Activated naive CD4-positive, alpha-beta T cell (primary cell): ENCODE measurements at places on chromosomes 12 and 14.

- no peak for DNase-seq
Observed at GRCh38 chr12:96193725-96194575, at the start of gene ELK3. TSS of gene ELK3 (plus strand) at chr12:96194375.

DNA sequence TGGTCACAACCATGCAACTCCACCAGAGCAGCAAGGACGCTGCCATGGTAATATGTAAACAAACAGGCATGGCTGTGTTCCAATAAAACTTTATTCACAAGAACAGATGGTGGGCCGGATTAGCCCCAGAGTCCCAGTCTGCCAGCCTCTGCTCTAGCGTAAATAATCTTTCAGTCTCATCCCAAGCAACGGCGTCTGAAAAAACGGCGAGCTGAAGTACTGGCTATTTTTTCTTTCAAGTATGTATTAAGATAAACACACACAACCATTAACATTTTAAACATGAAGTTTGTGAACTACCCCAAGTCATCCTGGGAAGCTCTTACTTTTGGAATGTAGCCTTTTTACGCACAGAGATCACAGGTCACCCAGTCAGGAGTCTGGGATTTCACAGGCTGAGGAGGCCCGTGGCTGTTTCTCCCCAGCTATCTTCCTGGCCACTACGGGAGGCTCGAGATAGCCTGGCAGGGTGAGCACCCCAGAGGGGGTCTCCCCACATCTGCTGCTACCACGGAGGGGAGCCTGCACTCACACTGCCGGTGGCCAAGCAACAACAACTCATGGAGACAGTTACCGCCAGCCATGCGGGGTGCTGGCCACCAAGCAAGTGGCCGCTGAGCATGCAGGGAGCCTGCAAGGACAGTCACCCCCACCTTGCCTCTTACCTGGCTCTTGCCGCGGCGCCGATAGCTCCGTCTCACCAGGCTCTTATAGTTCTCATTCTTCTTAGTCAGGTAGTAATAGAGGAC is 124.6 kb downstream of the RFLNA start:
- no peak for DNase-seq

DNA sequence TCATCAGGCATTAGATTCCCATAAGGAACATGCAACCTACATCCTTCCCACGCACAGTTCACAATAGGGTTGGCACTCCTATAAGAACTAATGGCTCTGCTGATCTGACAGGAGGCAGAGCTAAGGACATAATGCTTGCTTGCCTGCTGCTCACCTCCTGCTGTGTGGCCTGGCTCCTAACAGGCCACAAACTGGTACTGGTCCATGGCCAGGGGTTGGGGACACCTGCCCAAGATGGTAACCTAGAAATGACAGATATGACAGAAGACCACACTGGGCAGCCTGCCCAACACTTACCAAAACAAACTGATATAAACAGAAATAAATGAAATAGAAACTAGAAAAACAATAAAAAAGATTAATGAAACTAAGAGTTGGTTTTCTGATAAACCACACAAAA is 325.6 kb downstream of the SEC23A start:
- DNase-seq, result no peak

- DNase-seq, result no peak
Observed at GRCh38 chr12:45599196-45599595, 130.3 kb upstream of the ARID2 start.

DNA sequence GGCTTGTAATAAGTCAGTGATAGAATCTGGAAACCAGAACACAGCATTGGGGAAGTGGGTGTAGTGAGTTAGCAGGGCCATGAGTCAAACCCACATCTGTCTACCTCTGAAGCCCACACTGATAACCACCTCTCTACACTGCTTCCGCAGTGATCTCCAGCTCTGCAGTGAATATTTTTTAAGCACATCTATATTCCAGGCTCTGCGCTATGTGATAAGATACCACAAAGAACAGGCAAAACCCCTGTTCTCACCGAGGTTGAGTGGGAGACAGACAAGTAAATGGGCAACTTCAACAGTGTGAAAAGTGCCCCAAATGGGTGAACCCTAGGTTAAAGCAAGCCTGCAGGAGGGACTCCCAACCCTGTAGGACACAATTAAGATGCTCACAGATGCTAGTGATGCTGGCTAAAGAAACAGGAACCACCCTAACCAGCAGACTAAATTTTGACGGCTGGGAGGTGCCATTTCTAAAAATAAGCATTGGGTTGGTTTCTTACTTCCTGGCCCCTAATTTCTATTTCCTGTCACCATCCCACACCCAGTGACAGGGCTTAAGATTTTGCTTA is 375.0 kb downstream of the DPF3 start:
- DNase-seq, result no peak

DNA sequence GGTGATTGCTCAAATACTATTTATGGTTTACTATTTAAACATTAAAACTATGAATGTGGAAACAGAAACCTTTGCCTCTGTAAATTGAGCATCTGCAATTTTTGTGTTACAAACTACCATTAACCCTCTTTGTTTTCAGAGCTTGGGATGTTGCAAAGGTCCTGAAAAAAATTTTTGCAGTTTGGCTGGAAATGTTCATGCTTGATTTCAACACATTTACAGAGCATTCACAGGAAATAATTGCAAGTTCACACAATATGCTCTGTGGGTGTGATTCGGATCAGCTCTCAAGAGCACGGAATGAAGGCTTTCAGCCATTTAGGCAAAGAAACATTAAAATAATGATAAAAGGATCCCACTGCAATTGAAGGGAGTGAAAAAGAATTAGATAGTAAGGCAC is 232.9 kb downstream of the ATP23 start:
- no peak for DNase-seq

DNA sequence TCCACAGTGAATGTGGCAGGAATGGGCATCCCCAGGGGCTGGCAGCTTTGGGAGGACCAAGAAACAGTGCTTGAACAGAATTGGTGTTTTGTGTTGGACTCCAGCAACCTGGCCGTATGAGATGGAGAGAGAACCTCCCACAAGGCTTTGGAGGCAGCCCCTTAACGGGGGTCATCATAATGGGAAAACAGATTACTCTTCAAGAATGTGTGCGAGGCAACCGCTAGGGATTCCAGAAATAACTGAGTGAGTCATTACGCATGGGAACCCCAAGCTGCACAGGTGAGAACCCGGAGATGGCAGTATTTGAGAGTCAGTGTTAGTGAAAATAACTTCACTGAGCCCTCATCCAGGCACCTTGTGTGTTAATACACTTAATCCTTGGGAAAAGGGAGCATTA is 567.8 kb upstream of the TBX3 start:
- no peak for DNase-seq

DNA sequence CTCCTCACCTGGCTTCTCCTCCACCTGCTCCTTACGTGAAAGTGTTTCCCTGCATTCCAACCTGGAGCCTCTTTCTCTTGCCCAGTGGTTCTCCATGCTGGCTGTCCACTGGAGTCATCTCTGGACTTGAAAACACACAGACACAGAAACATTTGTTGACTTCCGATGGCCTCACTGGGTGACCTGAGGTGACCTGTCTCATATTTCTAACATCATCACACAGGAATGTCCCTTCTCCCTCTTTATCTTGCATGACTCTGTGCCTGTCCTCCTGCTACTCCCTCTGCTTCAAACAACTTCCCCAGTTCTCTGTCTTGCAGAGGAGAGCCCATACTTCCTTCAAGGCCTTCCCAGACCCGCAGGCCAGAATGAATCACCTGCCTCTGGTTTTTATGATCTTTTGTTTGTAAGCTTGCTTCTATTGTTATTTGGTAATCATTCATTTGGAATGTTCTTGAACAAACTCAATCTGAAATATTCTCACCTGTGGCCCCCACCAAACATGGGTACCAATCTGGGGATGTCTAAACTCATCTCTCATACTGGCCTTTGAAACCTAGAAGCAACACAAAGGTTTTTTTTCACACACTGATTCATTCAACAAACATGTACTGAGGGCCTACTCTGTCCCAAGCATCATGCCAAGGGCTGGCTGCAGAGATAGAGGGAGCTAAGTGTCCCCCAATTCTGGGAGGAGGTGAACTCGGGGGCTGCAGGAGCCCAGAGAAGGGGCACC is 9.7 kb upstream of the RIN3 start:
- no peak for DNase-seq

GRCh38 chr14:35878272-35879150 is 52.4 kb downstream of the BRMS1L start:
- DNase-seq, result no peak

DNA sequence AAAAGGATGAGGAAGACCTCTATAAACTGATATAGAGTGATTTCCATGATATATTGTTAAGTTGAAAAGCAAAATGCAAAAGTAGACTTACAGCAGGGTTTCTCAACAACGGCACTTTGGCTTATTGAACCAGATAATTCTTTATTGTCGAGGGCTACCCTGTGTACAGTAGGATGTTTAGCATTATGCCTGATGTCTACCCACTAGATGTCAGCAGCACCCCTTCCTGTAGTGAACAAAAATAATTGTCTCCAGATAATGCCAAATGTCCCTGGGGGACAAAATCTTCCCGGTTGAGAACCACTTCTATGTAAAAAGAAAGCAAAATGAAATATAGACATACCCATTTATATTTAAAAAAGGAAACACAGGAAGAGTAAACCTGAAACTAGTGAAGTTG is 32.4 kb downstream of the ABCD2 start:
- no peak for DNase-seq

GRCh38 chr14:48373981-48374380 is 698.6 kb upstream of the MDGA2 start:
- DNase-seq, result no peak

- DNase-seq, result no peak
Observed at GRCh38 chr14:38039496-38039895, 168.2 kb upstream of the SSTR1 start.

DNA sequence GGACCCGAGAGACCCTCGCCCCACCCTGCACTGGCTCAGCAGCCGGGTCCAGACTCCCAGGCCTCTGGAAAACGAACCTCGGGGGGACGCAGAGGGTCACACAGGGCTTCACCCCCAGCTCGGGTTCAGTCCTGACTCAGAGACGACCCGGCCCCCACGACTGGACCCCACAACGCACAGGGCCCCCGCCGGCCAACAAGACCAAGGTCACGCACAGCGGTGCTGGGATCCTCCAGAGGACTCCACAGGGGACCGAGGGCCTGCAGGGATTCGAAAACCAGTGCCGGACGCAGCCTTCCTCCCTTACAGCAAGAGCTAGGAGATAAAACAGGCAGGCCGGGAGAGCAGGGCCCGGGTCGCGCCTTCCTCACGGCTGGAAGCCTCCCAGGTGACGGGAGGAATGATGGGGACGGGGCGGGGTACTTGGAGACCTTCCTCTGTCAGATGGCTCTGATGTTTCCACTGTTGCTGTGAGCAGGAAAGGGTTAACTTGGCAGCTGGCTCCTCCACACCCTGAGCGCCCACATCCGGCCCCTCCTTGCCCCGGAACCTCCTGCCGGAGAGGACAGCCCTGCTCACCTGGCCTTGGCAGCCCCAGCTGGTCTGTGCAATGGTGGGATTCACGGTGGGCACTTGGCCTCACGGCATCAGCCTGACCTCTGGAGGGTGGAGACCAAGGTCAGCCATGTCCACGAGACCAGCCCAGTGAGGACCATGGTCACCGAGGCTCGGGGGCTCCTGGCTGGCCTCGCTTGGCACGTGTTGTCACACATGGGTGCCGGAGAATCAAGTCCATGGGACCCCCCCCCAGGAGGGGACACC is 46.2 kb downstream of the GALNT9 start:
- DNase-seq, result peak; percentile 20

- no peak for DNase-seq
Observed at GRCh38 chr14:49966971-49967630, 74.2 kb downstream of the ARF6 start.

- DNase-seq, result no peak
Observed at GRCh38 chr12:57730336-57731067, 8.0 kb downstream of the AGAP2 start.

- DNase-seq, result no peak
Observed at GRCh38 chr14:100832311-100832960, 6.5 kb downstream of the MEG3 start.

- no peak for DNase-seq
Observed at GRCh38 chr14:99272899-99273765, 1.1 kb upstream of the BCL11B start.

GRCh38 chr12:95611676-95612309 is 60.5 kb upstream of the USP44 start:
- DNase-seq, result no peak

DNA sequence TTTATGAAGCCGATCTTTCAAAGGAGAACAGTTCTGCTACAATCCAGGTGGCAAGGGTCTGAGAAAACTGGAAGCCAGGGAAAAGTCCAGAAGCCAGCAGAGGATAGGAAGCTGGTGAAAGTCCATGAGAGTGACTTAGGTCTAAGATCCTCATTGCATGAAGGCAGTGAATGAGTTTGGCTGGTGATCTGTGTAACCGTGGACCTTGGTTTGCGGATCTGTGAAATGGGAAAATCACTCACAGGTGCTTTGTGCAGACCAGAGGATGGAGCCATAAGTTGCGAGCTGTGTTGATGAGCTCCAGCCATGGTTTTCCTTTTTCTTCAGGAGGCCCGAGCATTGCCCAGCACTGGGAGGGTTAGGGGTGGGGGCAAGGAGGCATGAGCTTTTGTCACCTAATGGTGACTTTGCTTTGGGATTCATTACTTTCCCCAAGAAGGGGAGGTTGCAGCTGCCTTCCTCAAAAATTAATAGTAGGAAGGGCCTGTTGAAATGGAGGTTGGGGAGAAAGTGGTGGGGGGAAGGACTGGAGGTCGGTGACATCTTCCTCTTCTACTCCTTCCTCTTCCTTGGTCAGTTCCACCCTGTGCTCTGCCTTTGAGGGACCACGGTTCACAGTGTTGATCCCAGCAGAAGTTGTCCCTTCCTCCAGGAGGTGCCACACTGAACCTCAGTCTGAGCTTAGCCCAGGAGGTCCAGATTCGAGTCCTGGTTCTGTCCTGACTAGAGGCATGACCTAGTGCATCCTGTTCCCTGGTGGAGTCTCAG is 20.3 kb upstream of the SERPINA6 start:
- DNase-seq, result no peak

- DNase-seq, result no peak
Observed at GRCh38 chr12:54349679-54350078, 14.6 kb downstream of the GPR84 start.

- no peak for DNase-seq
Observed at GRCh38 chr14:27553790-27554189, 956.0 kb upstream of the NOVA1 start.

- DNase-seq, result no peak
Observed at GRCh38 chr12:74801625-74802024, 264.0 kb downstream of the ATXN7L3B start.

- no peak for DNase-seq
Observed at GRCh38 chr12:127830065-127830460, 436.9 kb upstream of the TMEM132C start.
